ENCODE measurements at places on chromosomes 1 and 21.

- no peak for DNase-seq
Observed at GRCh38 chr1:104646233-104646632, 896.5 kb downstream of the AMY1C start.

DNA sequence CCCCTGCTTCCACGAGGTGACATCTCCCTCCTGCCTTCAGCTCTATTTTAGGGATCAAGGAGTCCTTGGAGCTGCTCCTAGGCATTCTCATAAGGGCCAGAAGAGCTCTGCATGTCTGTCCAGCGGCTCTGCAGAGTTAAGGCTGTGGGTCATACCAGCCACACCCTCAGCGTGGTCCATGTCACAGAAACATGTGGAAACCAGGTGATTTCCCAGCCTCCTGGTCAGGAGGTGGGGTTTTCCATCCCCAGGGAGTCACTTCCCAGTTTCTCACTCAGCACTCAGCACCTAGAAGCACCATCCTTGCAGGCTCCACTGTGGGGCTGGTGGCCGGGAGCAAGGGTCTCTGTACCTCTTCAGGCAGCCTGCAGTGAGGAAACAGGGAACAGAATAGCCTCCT, 1.4 kb upstream of the TNFRSF1B start:
- DNase-seq: no peak

DNA sequence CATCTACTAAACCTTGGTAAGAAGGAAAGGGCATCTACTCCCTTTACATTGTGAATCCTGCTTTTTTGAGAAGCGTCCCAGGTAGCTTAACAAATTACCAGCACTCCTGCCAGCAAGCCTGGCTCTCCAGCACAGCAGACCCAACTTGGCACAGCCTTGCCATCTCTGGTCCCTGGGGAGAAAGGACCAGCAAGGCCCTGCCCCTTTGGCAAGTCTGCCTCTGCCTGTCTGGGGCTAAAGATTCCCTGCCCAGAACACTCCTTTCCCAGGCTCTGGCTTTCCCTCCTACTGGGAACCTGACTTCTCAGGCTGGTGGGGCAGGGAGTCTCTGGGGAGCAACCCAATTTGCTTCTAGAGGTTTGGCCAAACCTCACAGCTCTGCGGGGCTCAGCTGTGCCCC, 68.5 kb downstream of the ATP2B4 start:
- no peak for DNase-seq

DNA sequence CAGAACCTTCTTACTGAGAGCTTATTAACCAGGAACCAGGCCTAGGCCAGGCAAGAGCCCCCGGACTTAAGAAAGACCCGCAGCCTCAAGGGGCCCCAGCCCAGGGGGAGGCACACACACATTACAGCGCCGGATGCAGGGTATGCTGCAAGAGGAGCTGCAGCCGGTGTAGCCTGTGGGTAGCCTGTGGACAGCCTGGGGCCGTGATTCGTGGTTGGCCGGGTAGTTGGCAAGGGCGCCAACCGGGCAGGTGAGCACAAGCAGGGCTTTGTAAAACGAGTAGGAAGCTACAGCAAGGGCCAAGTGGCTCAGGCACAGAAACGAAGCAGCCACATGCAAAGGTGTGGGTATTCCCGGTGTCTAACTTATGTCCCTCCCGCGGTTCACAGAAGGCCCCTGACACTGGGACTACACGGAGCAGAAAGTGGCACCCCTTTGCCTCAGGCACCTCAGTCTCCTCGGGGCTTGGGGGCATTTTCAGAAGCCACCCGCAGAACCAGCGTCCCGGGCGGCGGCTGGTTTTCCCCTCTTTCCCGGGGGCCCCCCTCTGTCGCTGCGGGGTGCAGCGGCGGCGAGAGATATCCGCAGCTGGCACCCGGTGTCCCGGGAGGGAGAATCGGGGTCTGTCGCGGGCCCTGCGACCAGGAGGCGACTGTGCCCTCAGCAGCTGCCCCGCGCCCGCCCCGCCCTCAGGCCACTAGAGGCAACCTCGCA, 40.8 kb downstream of the KIAA1614 start:
- DNase-seq: peak; percentile 94

DNA sequence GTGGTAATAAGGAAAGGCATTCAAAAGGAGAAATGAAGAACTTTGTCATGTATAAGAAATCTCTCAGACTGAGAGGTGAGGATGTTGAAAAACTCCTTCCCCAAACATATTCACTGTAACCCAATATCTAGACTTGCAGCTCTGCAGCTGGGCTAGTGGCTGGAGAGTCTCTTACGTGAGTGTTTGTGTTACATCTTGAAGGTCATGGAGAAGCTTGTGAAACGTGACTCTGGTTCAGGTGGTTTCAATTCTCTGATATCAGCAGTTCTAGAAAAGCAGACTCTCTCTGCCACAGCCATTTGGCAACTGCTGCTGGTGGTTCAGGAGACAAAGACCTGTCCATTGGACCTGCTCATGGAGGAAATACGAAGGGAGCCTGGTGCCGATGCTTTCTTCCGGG, 55.0 kb upstream of the EPHA8 start:
- DNase-seq: no peak

DNA sequence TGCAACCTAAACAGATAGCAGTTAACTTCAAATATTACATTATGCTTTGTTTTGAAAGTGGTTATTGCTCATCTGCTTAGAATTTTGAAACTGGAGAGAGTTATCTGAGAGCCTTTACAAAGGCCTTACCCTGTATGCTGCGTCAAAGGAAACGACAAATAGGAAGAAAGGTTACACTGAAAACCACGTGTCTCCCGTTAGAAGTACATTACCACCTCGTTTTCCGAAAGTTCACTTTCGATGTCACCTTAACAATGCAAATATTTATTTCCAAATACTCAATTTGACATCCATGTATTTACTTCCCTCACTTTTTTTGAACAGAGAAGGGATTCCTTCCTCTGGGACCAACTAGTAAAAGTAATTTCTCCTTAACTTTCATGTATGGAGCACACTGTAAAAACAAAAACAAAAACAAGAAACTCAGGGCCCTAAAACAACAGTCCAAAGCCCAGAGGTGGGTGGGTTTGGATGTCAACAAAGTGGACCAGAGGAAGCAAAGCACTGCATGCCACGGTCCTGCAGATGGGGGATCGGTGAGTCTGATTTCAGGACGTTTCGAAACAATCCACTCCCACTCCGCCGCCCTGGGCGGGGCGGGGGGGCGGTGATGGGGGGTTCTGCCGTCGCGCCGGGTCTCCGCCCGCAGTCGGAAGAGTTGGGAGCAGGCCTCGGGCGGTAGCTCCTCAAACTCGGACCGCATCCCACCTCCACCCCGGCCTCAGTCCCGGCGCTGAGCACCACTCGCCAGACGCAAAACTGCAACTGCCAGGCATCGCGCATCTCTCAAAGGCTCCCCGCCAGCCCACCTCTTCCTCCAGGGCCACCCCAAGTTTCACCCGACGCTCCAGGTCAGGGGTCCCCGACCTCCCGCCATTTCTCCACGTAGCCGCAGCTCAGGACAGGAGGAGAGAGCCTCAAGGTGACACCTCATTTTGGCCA, 841 bp downstream of the ADSS2 start:
- no peak for DNase-seq

GRCh38 chr21:38930853-38931252, 125.1 kb downstream of the ETS2 start:
- no peak for DNase-seq
